CD4-positive, alpha-beta T cell treated with Interleukin-4 for 1 hour (primary cell): ENCODE measurements at places on chromosomes 16 and 17.

DNA sequence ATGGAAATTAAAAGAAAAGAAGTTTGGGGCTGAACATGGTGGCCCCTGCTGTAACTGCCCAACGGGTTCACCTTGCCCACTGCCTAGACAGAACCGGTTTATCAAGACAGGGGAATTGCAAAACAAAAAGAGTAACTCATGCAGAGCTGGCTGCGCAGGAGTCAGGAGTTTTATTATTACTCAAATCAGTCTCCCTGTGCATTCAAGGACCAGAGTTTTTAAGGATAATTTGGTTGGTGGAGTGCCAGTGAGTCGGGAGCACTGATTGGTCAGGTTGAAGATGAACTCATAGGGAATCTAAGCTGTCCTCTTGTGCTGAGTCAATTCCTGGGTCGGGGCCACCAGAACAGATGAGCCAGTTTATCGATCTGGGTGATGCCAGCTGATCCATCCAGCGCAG, 4.4 kb upstream of the SCPEP1 start:
- DNase-seq: no peak

DNA sequence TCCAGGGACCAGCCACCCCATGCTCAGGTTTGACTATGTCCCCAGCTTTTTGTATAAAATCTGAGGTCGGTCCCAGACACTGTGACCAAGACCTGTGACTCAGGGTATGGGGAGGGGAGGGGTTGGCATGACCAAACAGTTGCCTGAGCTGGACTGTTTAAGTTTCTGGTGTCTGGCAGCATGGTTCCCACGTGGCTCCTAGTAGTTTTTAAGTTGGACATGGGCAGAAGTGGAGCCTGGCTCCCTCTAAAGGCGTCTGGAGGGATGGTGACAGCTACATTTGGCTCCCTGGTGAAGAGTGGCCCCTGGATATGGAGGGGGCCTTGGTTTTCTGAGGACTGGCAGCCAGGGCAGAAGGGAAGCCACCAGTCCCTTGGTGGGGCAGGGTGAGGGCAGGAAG, 7.9 kb downstream of the SMCR8 start:
- DNase-seq: no peak

DNA sequence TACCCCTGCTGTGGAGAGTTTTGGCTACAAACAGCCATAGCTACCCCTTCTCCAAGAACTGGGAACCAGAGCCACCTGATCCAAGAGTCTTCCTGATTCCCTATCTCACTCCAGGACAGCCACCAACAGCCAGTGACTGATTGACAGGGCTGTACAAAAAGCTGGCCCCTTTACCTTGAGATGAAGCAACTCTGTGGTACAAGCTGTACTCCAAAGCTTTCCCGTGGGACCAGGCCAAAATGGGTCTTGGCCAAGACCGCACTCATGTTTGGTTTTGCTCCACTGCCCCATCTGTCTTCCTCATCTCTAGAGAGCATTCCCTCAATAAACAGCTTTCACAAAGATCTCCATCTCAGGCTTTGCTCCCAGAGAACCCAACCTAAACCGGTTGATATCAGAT, 43.6 kb downstream of the RNF157 start:
- DNase-seq: no peak

GRCh38 chr17:50909765-50910605, 43.8 kb upstream of the TOB1 start:
- peak; percentile 89 for DNase-seq

DNA sequence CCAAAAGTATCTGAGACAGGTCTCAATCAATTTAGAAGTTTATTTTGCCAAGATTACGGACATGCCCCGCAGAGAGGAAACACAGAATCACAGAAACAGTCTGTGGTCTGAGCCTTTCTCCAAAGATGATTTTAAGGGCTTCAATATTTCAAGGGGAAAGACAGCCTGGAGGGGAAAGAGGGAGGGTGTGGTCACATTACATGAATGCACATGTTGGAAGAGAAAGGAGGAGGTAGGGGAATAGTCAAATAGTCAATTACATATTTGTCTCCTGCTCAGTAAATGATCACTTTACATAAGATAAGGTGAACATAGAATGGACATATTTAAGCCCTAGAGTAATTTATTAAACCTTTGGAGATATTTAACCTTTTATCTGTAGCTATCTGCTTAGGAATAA, 12.3 kb downstream of the UNC45B start:
- DNase-seq: no peak

DNA sequence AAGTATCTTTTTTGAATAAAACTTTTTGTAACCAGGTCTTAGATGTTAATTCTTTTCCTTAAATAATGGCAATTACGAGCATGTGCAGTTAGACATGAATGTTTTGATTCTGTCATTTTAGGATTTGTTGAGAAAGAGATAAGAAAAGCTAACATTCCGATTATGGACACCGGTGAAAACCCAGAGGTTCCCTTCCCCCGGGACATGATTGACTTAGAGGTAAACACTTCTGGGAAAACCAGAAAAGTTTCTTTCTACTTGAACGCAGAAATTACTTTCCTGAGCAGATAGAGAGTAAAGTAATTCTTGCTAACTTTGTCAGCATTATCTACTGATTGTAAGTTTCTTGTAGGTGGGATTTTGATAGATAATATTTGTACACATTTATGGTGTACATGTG, 9.2 kb downstream of the ATP6V0A1 start:
- no peak for DNase-seq

GRCh38 chr16:83268169-83268568, 539.6 kb upstream of the HSBP1 start:
- no peak for DNase-seq

- DNase-seq: peak; percentile 31
Measured at GRCh38 chr17:14428648-14429029, 127.8 kb downstream of the HS3ST3B1 start.

- DNase-seq: no peak
Measured at GRCh38 chr17:70644096-70644495, 474.8 kb downstream of the KCNJ2 start.

DNA sequence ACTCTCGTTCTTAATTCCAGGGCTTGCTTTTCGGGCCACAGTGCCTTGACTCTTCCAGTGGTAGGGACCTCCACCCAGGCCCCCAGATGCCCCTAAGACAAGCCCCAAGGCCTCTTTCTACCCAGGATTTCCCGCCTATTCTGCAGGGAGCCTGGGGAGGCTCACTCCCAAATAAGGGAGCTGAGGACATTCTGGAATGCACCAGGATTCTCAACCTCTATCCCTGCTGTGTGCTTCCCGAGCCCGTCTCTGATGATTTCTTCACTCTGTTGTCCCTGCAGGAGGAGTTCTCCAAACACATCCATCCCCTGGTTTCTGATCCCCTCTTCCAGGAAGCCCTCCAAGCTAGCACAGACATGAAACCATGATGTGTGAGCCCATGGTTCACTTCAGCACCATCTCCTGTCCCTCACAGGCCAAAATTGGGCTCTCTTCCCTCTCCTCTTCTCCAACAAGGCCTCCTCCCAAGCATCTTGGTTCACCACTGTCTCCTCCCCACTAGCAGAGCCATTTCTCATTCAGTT, 255.9 kb downstream of the KATNIP start:
- no peak for DNase-seq

- DNase-seq: no peak
Measured at GRCh38 chr16:2770057-2770951, 6.8 kb downstream of the ELOB start.

- DNase-seq: no peak
Measured at GRCh38 chr17:40727447-40728231, 24.1 kb upstream of the KRT24 start.

DNA sequence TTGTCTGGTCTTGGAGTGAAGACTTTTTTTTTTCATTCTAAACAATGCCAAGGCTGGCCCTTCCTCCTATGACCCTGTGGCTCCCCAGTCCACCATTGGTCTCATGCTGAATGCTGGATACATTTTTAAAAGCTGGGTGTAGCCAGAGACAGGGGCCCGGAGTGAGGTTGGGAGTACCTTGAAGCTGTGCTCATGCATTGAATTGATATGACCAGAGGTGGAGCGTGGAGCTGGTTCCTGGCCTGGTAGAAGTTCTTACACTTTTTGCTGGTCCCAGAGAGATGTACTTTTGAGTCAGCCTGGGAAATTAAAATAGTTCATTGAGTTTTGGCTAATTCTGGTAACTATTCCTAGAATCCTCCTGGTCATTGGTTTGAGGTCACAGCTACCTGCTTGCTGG, 83.6 kb downstream of the CMIP start:
- no peak for DNase-seq
